ENCODE measurements at places on chromosomes 11 and 22.

GRCh38 chr11:33761471-33761870, 12.8 kb downstream of the FBXO3 start:
- H3K4me1 ChIP-seq = no peaks in the 10 kb centered on the region
- H3K27ac ChIP-seq = no peak overlapping the region
- H3K27me3 ChIP-seq = no peaks in the 10 kb centered on the region
- DNase-seq = no peak

DNA sequence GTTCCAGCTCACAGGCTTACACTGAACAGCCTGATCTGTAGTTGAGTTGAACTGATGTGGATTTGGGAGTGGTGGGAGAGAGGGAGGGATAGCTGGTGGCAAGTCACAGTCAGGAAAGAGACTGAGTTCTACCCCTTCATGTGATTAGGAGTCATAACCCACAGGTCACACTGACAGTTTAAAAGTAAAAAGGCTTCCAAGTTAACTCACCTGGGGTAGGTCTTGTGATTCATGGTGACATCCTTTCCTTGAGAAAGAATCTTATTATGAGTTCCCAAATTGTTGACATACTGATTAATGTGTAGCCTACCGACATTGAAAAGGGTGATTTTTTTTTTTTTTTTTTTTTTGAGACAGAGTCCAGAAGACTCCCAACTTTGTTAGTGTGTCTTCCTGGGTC, 5.4 kb downstream of the IZUMO1R start:
- DNase-seq = no peak
- no peaks in the 10 kb centered on the region for H3K4me1 ChIP-seq
- no peak overlapping the region for H3K27ac ChIP-seq
- no peaks in the 10 kb centered on the region for H3K36me3 ChIP-seq

DNA sequence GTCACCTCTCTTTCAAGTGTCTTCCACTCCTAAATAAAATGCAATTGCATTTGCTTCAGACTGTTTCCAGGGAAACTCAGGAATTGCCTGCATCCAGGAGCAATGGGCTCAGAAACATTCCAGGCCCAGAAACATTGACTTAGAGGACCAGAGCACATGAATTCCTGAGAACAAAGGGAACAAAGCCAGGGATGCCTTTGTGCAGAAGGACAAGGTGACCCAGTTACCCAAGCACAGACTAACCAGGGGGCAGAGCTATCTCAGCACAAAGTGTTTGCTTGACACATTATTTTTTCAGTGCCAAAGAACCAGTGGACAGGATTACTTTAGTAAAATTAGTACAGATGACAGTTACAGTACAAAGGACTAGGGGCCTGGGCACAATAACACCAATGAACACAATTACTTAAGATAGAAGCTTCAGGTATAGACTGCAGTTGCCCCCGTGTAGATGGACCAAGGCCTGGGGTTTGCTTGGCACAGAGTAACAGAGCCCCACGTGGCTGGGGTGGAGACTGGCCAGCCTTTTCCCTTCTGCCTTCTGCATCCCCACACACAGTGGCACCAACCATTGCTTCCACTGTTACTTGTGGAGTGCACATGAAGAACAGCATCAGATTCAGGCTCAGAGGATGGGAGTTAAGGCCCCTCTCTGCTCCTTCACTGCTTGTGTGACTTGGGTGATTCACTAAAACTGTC, 500.8 kb downstream of the INSC start:
- H3K4me3 ChIP-seq = no peak overlapping the region
- H3K36me3 ChIP-seq = no peaks in the 10 kb centered on the region
- H3K27ac ChIP-seq = no peak overlapping the region
- no peak for DNase-seq
- H3K27me3 ChIP-seq = no peaks in the 10 kb centered on the region
- no peaks in the 10 kb centered on the region for H3K4me1 ChIP-seq

DNA sequence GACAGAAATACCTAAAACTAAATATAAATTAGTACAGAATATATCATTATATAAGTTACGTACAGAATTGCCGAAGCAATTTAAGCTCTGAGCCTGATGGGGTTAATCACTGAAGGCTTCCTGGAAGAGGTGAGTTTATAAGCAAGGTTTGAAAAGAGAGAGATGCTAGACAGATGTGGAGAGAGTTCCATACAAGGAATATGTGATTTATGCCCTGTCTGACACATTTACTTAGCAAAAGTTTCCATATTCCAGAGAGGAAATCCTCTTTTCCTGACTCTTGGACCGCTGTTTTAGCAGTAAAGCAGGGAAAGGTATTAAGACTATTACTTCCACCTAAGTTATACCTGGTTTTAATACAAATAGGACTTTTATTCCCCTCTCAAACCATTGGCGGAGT, 65.1 kb downstream of the DBX1 start:
- no peak overlapping the region for H3K4me3 ChIP-seq
- H3K27me3 ChIP-seq = no peaks in the 10 kb centered on the region
- no peak overlapping the region for H3K27ac ChIP-seq

GRCh38 chr11:121435132-121435531, 17.0 kb upstream of the SORL1 start:
- H3K27me3 ChIP-seq = no peaks in the 10 kb centered on the region
- peak overlapping the region; percentile 54 for H3K27ac ChIP-seq
- H3K4me1 ChIP-seq = peaks cover 14% of the 10 kb centered on the region
- DNase-seq = no peak
- no peak overlapping the region for H3K4me3 ChIP-seq

Measured in upper lobe of left lung (tissue), 6 donors.